A549 treated with GW870086 at 1 μM for 4 hours (cell line): ENCODE measurements at places on chromosomes 5 and 9. TPM values are rescaled to one million over a fixed set of nuclear protein-coding genes. Genes with fewer than 3 reads are reported as not detected.

PPP1R26 gene
- total RNA-seq, result 14.8 to 19.9 TPM (median 19.3 TPM) in 5 replicates

IL33 gene
- 0.31 to 0.47 TPM (median 0.41 TPM) in 4 of 5 replicates, not detected in the other for total RNA-seq

CERCAM gene
- total RNA-seq, result 32.5 to 38.6 TPM (median 34.2 TPM) in 5 replicates

SHROOM1 gene
- total RNA-seq, result 7.8 to 10.7 TPM (median 9.6 TPM) in 5 replicates

RORB gene
- total RNA-seq, result not detected in 5 replicates

ANGPTL2 gene
- not detected in 5 replicates for total RNA-seq

INSYN2B gene
- total RNA-seq, result 0.37 to 0.71 TPM (median 0.39 TPM) in 5 replicates

RANBP17 gene
- total RNA-seq, result 2.3 to 3.2 TPM (median 2.9 TPM) in 5 replicates

MIGA2 gene
- 13.3 to 15.5 TPM (median 13.5 TPM) in 5 replicates for total RNA-seq

PLK2 gene
- 42.3 to 51.3 TPM (median 48.4 TPM) in 5 replicates for total RNA-seq

SREK1IP1 gene
- 8.6 to 10.2 TPM (median 9.5 TPM) in 5 replicates for total RNA-seq

PCDH1 gene
- total RNA-seq, result 2.9 to 6.0 TPM (median 5.7 TPM) in 5 replicates

PHYHD1 gene
- 0.48 TPM in 1 of 5 replicates, not detected in the others for total RNA-seq

TRIM36 gene
- 1.1 to 2.3 TPM (median 2.1 TPM) in 5 replicates for total RNA-seq

SYNPO gene
- total RNA-seq, result 23.1 to 29.9 TPM (median 28.6 TPM) in 5 replicates

SH3GL2 gene
- total RNA-seq, result 0.06 to 0.23 TPM (median 0.08 TPM) in 3 of 5 replicates, not detected in the others

DOK3 gene
- 2.4 to 5.6 TPM (median 4.3 TPM) in 5 replicates for total RNA-seq

GIN1 gene
- 4.0 to 5.7 TPM (median 4.5 TPM) in 5 replicates for total RNA-seq

TMOD1 gene
- total RNA-seq, result 1.6 to 2.4 TPM (median 2.1 TPM) in 5 replicates

SEC24A gene
- total RNA-seq, result 11.4 to 17.2 TPM (median 14.5 TPM) in 5 replicates

EXD3 gene
- total RNA-seq, result 4.2 to 6.1 TPM (median 5.6 TPM) in 5 replicates

ISL1 gene
- total RNA-seq, result 0.14 TPM in 1 of 5 replicates, not detected in the others

OCLN gene
- 10.3 to 12.8 TPM (median 11.5 TPM) in 5 replicates for total RNA-seq

TMEM252 gene
- total RNA-seq, result not detected in 5 replicates

CDC25C gene
- 8.6 to 11.7 TPM (median 10.5 TPM) in 5 replicates for total RNA-seq

GARIN3 gene
- not detected in 5 replicates for total RNA-seq

MOB3B gene
- 7.2 to 11.0 TPM (median 9.6 TPM) in 5 replicates for total RNA-seq

HTR1A gene
- total RNA-seq, result not detected in 5 replicates

ADAMTS13 gene
- total RNA-seq, result 0.37 to 1.1 TPM (median 0.52 TPM) in 5 replicates

PAX5 gene
- 0.01 TPM in 2 of 5 replicates, not detected in the others for total RNA-seq
